ENCODE measurements at places on chromosomes 3 and 15.

GRCh38 chr15:63600001-63600615 is 2.9 kb downstream of the FBXL22 start:
- DNase-seq, result peak; percentile 43

- DNase-seq, result no peak
These were observed 9.3 kb downstream of the GALNT15 start for GRCh38 chr3:16183601-16184270.

DNA sequence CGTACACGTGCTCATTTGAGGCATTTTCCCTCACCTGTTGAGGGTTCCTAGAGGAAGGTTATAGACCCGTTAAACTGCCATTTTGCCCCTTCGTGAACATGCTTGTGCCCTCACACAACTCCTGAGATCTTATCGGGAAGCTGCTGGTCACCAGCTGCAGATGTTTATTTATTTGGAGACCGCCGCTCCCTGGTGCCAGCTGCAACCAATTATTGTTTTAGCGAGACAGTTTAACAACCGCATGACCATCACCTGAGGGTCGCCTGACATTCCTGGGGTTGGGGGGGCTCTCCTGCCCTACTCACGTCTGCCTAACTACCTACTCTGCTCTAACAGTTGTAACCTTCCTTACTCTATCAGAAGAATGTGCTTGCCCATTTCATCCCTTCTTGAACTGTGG is 292.5 kb downstream of the MCTP2 start:
- no peak for DNase-seq

DNA sequence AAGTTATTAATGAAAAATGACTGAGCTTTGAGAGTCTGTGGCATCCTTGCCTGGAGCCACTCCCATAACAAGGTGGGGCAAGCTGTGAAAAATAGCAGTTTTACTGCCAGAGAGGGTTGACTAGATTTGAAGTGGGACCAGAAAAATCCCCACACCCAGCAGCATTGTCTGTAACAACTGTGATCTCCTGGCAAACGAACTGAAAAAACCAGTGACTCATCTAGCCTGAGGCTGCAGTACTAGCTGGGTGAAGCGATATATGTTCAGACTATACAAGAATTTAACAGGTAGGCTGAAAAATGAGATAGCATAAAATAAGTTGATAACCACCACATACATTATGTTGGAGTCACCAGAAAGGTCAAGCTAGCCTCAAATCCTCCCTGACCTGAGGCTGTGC is 64.0 kb downstream of the DPH6 start:
- no peak for DNase-seq

DNA sequence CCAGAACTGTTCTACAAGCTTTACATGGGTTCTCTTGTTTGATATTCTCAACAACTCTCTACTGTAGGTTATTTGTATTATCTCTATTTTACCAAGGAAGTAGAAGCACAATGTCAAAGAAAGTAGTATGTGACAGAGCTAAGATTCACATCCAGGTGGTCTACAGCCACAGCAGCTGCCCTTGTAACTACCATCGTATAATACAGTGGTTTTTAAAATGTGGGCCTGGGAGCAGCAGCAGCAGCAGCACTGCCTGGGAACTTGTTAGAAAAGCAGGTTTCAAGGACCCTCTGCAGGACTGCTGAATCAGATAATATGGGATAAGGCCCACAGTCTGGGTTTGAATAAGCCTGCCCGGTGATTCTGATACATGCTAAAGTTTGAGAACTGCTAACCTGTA is 357.1 kb upstream of the SATB1 start:
- no peak for DNase-seq

- no peak for DNase-seq
These were observed 312.1 kb upstream of the CHRM5 start for GRCh38 chr15:33656168-33656567.
